ENCODE measurements at places on chromosomes 1 and 21.

DNA sequence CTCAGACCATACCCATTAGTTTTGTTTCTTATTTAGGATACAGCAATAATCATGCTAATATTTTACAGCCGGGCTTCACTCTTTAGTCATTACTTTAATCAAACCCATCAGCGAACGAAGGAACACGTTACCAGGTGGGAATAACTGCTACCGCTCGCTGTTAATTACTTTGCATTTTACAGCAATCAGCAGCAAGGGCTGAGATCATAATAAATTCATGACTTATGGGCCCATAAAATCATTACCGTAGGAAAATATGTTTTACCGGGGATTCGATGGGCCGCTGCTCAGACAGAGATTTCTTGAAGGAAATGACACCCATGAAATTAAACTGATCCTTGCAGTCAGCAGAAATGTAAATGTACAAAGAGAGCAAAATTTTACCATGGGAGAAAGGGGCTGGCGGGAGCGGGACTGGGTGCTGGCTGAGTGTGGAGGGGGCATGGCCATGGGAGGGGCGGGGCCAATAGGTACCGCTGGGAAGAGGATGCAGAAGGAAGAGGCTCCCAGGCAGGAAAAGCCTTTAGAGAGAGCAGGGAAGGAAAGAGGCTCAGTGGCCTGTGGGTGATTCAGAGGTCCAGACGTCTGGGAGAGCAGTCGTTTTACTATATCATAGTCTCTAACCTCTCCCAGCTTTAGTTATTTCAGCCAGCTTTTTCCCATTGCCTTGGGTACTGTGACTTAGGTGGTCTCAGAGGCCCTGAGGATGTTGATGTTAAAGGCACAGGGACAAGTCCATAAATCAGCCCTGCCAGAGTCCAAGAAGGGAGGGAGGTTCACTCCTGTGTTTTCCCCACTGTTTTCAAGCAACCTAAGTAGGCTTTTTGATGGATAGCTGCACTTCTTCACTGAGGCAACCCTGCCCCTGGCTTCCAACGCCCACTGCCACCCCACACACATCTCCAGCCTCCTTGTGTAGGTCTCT is 258.9 kb downstream of the SEC16B start:
- DNase-seq, result no peak

GRCh38 chr1:53315456-53316423 is 12.1 kb downstream of the LRP8 start:
- no peak for DNase-seq

DNA sequence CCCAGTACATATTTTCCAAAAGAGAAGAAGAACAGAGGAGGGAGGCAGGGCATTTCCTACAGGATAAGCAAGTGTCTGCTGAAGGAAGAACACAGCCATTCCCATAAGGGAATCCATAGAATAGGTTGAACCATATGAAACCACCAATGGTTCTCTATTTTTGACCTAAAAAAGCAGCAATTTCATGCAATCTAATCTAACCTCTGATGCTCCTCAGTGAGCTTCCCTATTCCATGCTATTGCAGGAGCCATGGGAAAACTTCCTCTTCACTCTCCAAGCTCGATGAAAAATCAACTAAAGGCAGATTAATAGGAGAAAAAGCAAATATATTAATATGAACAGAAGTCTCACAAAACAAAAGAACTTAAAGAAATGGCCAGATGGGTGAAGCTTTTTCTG is 50.5 kb downstream of the SIPA1L2 start:
- no peak for DNase-seq

- peak; percentile 80 for DNase-seq
Measured at GRCh38 chr1:156146020-156146768, 7.2 kb upstream of the SEMA4A start.

DNA sequence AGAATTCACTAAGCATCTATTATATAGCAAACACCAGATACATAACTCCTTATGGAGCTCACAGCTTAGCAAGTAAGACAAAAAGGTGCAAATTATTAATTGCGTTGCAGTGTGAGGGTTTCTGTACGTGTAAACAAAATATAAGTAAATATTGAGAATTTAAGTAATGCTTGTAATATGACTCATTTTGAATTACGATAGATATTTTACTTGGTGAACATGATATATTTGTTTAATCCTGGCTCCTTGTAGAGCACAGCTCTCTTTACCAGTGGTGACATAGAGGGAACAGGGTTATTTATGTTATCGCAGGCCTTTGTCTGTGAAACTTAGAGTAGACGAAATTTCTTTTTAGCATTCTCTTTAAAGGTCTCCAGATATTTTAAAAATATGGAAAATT is 36.4 kb downstream of the LYPLAL1 start:
- DNase-seq, result no peak

GRCh38 chr1:21291184-21291583 is 921 bp upstream of the ECE1 start:
- DNase-seq, result no peak

DNA sequence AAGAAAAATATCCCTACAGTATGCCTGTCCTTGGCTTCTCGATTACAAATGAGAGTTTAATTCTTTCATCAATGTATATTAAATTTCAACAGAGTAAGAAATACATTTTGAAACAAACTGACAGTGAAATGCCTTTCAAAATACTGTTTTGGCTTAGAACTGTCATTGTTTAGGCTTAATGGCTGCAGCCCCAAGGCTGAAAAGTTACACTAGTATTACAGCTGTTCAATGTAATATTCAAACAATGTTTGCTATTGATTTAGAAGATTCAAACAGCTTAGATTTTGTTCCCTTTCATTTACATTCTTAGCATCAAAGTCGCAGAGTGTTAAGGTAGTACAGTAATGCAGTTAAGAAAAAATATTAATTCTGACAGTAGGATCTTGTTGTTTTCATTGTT is 882.9 kb upstream of the ADGRL2 start:
- DNase-seq, result no peak

DNA sequence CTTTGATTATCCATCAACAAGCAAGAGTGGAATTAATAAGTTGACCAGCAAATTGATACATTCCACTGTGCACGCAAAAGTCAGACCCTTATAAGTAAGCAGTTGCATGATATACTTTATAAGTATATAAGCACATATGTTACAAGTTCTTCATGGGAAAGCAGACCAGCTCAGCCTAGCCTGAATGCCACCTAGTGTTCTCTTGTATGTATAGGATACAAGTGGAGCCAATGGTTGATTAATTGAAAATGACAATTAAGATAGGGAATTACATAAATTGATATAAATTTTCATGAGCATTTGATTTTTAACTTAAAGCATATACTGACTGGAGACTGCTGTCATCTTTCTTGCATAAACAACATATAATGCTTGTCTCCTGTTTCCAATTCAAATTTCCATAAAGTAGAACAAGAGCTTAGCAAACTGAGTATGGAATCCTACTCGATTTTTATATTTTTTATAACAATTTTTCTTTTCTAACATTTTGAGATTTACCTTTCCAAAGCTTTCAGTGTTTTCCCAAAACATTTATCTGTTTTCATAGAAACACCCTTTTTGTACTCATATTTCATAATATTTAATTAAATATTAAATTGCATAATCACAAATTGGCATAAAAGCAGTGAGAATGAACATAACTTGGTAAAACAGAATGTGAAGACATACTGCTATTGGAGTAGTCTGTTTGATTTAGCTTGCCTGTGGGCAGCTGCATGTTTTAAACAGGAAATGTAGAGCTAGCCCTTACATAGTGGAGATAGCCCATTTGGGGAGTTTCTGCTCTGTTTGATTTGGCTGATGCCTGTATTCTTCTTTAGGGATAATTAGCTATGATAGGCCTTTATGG is 62.8 kb downstream of the MAGI3 start:
- DNase-seq, result peak; percentile 25

DNA sequence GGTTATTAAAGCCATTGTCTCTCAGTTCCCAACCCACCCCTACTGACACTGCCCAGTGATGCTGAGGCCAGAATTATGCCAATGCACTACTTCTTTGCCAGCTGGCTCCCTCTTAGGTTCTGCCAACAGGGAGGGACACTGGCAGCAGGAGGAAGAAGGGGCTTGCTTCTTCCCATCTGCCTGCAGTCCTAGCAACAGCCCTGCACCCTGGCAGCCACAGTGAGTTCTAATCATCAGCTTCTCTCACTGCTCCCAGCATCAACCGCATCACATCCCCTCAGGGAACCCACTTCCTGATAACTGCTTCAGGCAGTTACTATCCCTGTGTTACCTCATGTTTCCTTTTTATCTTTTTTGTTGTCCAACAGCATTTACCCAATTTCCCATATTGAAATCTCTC is 86.2 kb downstream of the UBR4 start:
- DNase-seq, result peak; percentile 68

GRCh38 chr1:47175227-47175934 is 14.5 kb downstream of the PDZK1IP1 start:
- peak; percentile 86 for DNase-seq

- no peak for DNase-seq
Measured at GRCh38 chr21:21213297-21213696, 215.1 kb downstream of the NCAM2 start.

DNA sequence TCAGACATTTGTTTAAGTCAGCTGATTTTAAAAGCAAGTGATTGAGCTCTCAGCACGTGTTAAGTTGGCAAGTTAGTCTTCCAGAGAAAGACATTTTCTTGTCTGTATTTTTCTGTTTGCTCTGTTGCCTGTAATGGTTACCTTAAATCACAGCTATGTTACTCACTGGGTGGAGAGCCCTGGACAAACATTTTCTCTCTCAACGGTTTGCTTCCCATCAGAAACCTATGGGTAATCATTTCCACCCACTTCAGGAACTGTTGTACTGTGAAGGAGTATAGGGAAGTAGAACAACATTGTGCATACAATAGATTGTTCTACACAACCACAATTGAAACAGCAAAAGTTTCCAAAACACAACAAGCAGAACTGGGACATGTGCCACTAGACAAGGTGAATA is 113.9 kb upstream of the DPT start:
- no peak for DNase-seq

DNA sequence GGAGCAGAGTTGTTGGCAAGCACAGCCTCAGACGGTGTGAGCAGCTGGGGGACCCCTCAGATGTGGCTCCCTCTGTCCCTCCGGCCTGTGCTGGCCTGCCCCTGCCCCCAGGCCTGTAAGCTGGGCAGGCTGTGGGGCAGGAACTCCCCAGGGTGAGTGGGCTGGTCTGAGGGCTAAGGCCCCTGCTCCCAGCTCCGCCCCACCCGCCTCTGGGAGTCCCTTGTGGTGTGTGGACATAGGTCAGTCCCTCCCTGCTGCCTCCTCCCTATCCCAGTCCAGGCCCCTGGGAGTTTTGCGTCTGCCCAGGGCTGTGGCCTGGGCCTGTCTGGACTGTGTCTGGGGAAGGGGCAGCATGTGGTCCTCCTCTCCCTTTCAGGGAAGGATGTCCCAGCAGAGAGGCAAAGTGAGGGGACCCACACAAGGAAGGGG is 3.6 kb upstream of the VWA1 start:
- DNase-seq, result no peak

DNA sequence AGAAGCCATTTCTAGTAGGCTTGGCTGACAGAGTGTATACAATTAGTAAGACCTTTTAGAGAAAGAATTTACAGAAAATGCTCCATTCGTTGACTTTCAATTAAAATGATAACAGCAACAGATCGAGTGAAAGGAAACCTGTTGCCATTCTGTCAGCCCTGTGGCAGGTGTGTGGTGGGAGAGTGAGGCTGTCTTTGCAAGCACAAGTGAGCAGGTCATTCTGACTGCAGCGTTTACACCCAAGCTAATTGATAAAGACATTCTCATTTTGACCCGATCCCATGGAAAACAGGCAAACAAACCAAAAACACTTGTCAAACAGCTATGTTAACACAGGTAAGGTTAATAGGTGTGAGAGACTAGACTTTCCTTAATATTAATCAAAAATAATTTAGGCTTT is 257.3 kb downstream of the PTBP2 start:
- DNase-seq, result no peak

DNA sequence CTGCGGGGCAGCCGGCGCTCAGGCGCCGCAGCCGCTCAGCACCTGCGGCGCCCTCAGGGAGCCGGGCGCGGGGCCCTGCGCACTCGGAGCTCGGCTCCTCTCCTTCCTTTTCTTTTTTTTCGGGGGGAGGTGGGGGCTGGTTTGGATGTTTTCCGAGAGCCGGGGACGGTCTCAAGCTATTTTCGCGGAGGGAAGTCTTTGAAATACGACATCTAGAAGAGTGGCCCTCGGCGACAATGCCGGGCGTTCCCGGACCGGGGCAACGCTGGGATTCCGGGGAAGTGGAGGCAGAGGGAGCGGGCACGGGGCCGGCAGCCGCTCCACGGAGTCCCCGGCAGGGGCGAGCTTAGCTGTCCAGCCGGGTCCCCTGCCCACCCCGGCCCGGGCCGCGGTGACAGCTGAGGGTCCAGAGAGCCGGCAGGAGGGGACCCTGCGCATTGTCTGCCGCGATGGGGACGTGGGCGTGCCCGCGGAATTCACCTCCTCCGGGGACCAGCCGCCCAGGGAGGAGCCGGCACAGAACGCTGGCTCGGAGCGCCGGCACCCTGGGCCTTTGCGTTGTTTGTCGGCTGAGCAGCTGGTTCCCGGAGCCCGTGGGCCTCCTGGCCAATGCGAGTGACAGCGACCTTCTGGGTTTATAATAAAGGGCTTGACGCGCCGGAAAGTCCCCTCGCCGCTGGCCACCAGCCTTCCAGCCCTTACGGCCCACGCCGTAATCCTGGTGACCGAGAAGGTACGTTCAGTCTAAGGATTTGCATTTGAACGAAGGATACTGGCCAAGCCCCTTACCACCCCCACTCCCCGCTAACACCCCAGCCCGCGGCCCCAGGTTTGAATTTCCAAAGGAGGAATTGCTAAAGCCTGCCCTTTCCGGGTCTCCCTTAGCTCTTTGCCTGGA is 582 bp downstream of the SLC37A1 start:
- DNase-seq, result no peak

GRCh38 chr1:35539073-35539823 is 18.0 kb downstream of the KIAA0319L start:
- DNase-seq, result no peak

GRCh38 chr1:116265931-116266863 is 106.8 kb upstream of the ATP1A1 start:
- no peak for DNase-seq

DNA sequence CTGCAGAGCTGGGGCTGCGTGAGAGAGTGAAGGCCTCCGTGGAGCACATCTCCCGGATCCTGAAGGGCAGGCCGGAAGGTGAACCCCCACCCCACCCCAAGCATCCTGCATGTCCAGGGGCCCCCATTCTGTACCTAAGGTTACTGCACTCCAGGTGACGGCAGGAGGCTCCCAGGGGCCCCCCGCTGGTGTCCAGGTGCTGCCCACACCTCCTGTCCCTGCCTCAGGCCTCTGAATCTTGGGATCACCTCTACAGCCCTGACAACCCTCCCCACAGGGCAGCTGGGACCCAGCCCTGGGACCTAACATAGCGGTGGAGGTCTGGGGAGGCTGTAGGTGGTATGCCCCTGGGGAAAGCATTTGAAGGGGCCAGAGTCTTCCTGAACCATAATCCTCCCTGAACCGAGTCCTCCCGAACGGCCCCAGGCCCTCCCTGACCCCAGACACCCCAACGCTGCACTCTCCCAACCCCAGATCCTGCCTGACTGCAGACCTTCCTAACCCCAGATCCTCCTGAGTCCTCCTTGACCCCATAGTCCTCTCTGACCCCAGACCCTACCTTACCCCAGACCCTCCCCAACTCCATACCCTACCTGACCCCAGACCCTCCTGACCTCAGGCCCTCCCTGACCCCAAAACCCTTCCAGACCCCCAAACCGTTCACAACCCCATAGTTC is 33.5 kb downstream of the TRIM11 start:
- no peak for DNase-seq

- DNase-seq, result no peak
Measured at GRCh38 chr1:67427947-67428346, 2.3 kb downstream of the SERBP1 start.
